ENCODE measurements at places on chromosomes 4 and X.

- DNase-seq: no peak
Observed at GRCh38 chrX:133390676-133391075, 24.6 kb downstream of the GPC4 start.

- peak; percentile 56 for DNase-seq
Observed at GRCh38 chr4:123444290-123444731, 47.7 kb downstream of the SPRY1 start.

DNA sequence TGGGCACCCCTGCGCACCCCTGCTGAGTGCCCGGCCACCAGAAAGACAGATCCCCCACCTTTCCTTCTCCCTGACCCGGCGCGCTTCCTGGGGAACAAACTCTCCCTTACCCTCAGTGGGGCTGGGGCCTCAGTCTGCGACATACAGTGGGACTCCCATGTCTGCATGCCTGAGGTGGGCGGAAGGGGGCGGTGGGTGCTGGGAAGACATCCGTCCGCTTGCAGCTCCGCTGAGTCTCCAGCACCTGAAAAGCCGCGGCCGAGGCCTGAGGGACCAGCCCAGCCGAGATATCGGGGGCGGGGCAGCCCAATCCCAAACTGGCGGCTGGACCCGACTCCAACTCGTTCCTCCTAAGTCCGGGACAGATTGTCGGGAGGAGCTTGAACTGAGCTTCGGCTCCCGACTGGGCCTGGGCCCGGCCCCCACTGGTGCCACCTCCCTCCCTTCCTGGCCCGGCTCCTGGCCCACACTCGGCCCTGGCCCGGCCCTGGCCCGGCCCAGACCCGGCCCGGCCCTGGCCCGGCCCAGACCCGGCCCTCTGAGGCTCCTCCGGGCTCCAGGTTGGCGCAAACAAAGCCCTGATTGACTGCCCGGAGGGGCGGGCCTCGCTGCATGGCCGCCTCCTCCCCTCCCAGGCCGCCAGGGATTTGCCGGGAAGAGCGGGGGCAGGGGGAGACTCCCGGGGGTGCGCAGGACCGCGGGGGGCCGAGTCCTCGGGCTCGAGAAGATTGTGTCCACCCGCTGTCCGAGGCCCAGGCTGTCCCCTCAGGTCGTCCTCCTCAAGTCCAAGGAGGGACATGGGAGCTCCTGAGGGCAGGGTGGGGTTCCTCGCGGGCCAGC lies 877 bp upstream of the SLC16A2 start:
- DNase-seq: peak; percentile 26

GRCh38 chr4:79211490-79211889 lies 114.4 kb downstream of the NAA11 start:
- DNase-seq: no peak

All from stimulated activated CD8-positive, alpha-beta memory T cell treated with anti-CD3 and anti-CD28 coated beads, Interleukin-4, amount 100 ng/mL, for 48 hours (primary cell).